Stimulated activated CD4-positive, alpha-beta T cell treated with anti-CD3 and anti-CD28 coated beads, TNF-alpha, amount 100 ng/mL, for 48 hours (primary cell): ENCODE measurements at places on chromosomes 13 and 19.

DNA sequence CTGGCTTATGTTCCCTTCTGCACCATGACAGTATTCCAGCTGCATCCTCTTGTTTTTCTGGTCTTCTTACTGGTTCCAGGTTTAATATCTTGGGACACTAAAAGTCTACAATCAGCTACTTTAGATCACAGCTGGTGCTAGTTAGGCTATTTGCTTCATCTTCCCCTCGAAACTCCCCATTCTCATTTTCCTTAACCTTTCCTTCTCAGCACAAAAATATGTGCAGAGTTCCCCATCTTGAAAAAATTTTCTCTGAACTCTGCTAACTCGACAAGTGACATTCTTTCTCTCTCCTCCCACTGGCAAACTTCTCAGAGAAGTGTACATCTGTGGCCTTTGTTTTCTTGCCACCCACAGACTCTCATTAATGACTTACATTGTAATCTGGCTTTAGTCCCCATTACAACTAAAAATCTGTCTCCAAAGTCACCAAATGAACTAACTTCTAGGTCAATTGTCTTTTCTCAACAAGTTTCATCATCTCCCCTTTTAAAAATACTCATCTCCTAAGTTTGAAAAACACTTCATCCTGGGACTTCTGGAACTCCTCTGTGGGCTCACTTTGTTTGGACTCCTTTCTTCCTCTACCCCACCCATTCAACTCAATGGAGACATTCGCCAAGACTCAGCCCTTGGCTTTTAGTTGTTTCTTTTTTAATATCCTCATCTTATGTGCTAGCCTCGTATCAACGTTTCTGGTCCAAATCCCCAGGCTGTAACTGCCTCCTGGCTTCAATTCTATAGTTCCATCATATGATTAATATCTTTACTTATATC lies 7.1 kb upstream of the KL start:
- DNase-seq, result no peak

DNA sequence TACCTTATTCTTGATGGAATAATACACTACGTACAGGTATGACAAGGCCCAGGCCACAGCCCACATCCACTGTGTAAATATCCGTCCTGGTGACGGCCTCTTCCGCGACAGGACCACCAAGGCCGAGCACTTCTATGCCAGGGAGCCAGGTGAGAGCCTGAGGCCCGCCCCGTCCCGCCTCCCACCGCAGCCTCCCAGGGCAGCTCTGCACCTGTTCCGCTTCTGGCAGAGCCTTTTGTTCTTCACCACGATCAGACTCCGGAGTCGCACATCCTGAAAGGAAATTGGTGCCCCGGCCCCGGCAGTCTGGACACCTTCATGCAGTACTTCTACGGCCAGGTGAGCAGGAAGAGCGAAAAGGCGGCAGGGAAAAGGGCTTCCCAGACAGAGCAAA lies 10.6 kb upstream of the ZNF358 start:
- no peak for DNase-seq

GRCh38 chr13:114279758-114280355 lies 1.5 kb upstream of the UPF3A start:
- no peak for DNase-seq

DNA sequence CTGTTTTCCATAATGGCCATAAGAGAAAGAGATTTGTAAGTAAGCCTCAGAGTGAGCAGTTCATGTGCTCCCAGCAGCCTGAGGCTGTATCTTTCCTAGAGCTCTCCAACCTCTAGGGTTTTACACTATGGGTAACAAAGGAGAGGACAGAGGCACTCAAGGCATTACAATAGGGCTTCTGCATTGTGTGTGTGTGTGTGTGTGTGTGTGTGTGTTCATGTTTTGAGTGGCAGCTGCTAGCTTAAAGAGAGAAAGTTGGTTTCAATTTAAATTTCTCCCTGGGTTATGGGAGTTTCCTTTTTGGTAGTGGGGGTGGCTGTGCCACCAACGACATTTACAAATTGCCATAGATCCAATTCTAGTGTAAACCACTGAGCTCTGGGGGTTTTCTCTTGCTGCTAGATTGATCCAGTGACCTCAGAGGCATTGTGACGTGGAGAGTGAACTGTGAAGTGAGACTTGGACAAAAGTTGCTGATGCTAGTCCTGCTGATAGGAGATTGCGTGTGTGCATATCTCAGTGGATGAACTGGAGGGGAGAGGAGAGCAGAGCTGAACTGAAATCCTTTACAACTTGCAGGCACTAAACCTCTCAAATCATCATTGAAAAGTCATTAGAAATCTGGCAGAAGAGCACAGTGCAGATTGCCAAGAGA lies 67.2 kb upstream of the OLFM4 start:
- no peak for DNase-seq

GRCh38 chr13:97986835-97987234 lies 33.4 kb downstream of the IPO5 start:
- DNase-seq, result no peak

- DNase-seq, result no peak
Measured at GRCh38 chr13:41678249-41678648, 220.9 kb downstream of the RGCC start.

GRCh38 chr13:46995874-46996273 lies 99.0 kb upstream of the HTR2A start:
- no peak for DNase-seq

DNA sequence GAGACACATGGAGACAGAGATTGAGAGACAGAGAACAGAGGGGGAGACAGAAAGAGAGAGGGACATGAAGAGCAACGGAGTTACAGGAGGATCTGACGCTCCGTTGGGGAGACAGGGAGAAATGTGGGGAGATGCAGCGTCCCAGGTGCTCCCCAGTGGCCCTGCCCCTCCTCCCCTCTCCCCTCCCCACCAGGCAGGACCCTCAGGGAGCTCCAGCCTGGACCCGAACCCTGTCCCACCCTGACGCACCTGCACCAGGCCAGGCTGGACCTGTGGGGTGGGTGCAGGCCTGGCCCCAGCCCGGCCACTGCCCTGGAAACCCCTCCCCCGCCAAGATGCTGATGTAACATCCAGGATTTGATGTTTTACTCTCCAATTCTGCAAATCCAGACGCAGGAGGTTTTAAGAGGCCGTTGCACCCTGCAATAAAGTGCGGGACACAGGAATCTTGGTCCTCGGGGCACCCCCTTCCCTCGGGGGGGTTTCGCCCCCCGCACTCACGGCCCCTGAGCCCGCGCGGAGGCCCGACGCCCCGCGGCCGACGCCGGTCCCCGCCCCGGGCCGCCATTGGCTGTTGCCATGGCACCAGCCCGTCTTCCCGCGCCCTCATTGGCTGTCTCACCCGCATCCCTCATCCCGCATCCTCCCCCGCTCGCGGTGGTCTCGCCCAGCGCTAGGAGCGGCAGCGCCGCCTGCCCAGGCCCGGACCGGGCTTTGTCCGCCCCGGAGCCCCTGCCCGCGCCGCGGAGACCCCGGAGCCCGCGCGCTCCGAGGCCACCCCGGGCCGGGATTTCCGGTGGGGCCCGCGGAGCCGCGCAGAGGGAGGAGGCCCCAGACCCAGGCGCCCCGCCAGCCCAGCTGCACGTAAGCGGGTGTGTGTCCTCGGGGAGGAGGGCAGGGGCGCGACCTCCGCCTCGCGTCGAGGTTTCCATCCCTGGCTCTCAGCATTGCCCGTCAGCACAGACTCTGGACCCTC lies at the start of gene APC2:
Gene APC2 (plus strand): TSS at position 655 of the 976 bp plus-strand sequence. CDS start 2,881 bp downstream, outside the sequence.
- DNase-seq, result no peak

- no peak for DNase-seq
Measured at GRCh38 chr13:105047676-105048295, 1487.7 kb downstream of the EFNB2 start.

DNA sequence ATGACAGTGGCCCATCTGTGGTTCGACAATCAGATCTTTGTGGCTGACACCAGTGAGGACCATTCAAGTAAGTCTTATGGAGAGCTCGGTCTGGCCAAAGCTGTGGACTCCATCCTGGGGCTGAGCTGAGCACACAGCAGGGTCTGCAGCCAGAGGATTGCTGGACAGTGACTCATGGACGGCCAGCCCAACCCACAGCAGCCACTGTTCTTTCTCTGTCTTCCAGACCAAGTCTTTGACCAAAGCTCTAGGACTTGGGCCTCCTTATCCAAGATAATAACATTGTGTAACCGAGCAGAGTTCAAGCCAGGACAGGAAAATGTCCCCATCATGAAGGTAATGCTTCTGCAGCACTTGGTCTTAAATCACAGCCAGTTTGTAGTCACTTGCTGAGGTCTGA lies 12.4 kb downstream of the ATP12A start:
- DNase-seq, result no peak

DNA sequence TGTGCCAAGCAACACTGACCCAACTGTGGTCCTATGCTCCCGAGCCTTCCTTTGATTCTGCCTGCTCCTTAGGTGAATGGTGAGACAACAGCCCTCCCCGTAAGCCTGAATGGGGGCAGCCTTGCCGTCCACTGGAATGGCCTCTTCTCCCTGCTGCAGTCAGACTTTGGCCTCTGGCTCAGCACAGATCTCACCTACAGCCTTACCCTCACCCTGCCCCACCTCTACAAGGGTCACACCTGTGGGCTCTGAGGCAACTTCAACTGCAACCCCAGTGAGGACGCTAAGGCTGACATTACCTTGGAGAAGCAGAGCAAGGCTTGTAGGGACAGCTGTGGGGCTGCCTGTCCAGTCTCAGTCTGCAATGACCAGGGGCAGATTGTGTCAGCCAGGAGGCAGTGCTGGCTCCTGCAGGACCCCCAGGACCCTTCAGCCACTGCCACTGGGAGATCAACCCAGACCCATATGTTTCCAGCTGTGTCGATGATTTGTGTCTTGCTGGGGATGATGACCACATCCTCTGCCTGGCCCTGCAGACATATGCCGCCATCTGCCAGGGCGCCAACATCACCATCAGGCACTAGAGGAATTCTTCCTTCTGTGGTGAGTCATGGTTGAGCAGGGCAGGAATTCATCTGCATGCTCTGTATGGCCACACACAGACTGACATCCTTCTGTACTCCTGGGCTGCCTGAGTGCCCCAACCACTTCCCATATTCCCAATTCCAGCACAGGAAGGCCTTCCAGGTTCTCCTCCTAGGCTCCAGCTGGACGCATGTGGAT lies 27.3 kb upstream of the FXYD3 start:
- DNase-seq, result no peak

DNA sequence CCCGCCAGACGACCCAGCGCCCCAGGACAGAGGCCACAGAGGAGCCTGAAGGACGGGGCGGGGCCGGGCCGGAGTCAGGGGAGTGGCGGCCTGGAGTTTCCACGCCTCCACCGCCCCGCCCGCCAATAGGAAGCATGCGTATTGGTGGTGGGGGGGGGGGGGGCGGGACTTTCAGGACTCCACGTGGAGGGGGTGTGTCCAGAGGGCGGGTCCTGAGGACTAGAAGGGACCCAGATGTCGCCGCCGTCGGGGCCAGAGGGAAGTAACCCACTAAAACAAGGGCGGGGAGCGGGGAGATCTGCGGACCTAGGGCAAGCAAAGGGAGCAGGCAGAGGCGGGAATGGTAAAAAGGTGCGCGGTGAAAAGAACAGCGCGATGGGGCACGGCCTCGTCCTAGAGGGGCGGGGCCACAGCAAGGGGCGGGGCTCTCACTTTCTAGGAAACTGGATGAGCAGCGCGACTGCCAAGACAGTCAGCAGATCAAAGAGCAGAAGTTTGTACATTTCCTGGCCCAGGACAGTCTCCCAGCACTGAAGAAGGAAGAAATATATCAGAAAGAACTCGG lies 2.8 kb upstream of the LENG1 start:
- DNase-seq, result peak; percentile 71

DNA sequence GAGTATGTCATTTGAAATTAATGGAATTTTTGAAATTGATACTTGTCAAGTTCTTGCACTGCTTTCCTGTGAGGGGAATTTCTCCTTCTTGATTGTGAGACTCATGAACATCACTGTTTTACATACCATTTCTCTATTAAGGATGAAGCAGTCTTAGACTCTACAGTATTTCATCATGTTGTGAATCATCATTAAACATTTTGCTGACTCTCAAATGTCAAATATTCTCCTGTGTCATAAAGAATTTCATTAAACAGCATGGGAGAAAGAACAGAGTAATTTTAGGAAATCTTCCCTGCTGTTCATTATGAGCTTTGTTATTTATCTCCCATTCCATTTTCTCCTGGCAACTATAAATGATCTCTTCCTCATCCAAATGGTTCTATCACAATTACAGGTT lies 729.0 kb downstream of the PCDH9 start:
- no peak for DNase-seq

GRCh38 chr19:39817888-39818561 lies 15.9 kb downstream of the DYRK1B start:
- DNase-seq, result no peak

- DNase-seq, result no peak
Measured at GRCh38 chr19:52662631-52663030, 24.5 kb upstream of the ZNF83 start.

- no peak for DNase-seq
Measured at GRCh38 chr13:106568299-106569003, 514 bp upstream of the ARGLU1 start.

DNA sequence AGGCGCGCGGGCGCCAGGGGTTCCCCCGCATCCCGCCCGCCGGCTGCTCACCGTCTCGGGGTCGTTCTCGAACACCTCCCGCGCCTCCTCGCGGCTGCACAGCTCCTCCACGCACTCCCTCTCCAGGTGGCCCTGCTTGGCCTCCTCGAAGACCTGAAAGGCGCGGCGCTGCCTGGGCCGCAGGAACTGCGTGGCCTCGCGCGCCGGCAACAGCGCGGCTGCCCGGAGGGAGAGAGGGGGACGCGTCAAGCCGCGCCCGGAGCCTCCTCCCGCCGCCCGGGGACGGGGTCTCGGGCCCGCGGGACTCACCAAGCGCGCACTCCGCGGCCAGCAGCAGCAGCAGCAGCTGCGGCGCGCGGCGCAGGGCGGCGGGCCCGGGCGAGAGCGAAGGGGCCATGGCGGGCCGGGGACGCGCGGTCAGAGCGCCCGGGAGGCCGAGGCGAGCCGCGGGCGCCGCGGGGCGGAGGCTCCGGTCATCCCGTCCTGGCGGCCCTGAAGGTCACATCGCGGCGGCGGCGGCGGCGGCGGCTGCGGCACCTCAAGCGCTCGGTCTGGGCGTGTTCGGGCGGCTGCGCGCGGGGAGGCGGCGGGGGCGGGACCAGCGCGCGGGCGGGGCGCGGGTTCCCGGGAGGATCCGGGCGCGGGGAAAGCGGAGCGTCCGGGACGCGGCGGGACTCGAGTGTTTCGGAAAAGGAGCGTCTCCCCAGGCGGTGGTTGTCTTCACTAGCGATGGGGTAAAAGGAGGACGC lies at the start of gene GAS6:
Gene GAS6 (minus strand): TSS at position 553 of the 749 bp plus-strand sequence. CDS start 156 bp downstream, at position 397.
- DNase-seq, result no peak

DNA sequence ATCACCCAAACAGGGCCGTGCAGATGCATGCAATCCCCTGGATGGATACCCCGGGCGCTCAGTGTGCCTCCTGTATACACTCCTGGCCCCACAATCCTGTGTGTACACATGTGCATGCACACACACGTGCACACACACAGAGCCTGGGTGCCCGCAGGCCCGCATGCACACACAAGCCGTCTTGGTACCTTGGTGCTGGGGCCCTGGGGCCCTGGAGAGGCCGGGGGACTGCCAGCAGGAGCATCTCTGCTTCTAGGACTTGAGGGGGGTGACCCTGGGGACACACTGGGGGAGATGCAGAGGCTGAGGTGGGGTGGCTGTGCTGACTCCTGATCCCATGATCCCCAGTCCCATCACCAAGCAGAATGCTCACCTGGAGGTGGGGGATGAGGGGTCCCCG lies 15.6 kb upstream of the EPOR start:
- no peak for DNase-seq
